ENCODE measurements at places on chromosomes 16 and 17.

- no peak for DNase-seq
Measured at GRCh38 chr16:24520983-24521382, 18.4 kb upstream of the RBBP6 start.

DNA sequence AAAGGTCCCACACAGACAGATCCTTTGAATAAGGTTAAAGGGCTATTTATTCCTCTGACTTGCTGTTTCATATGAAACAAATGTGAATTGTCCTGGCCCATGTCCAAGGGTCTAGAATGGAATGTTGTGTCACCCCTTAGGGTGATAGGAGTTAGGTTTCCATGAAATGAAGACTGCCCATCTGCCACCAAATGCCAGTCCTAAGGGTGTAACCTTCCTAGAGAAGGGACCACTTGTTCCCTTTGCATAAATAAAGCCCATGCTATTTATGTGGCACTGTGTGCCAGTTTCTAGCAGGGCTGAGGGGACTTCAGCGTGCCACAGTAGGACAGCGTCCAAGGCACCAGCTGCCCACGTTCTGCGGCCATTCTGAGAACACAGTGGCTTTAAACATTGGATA, 171.3 kb downstream of the ABCA8 start:
- no peak for DNase-seq

DNA sequence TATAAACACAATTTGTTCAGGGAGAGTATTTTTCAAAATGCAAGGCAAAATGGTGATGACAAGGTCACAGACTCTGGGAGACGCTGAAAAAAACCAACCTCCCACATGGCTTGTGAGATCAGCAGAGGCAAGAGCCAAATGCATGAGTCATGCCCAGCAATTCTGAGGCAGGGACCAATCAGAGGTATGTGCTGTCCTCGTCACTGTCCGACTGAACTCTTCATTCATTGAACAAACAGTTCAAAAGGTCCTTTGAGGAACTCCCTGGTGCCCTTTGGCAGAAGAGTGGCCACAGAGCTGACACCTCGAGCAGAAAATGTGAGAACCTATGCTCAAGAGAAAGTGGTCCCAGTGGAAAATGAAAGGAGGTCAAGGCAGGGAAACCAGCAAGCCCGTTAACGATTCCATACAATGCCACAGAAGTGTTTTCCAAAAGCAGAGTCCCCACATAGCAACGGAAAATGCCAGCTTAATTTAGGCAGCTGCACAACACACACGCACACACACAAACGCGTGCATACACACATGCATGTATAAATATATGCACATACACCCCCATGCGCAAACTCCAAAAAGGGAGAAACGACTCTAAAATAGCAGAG, 50.9 kb downstream of the CDH11 start:
- DNase-seq = no peak

GRCh38 chr16:56673921-56674320, 4.3 kb downstream of the MT1H start:
- DNase-seq = no peak

DNA sequence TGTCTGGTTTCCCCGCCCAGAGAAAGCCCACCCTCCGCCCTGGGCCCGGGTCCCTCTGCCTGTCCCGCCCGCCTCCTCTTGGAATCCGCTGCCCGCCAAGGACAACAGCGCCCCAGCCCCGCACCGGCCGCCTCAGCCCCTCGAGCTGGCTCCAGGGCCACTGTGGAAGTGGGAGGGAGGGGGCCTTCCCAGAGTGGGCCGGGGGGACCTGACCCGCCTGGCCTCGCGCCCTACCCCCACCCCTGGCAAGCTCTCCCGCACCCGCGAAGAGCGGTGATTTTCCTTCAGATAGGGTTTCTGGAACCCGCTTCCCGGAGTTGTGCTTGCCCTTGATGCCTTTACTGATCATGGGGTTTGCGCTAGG, 2.3 kb upstream of the CBX8 start:
- DNase-seq = no peak

- peak; percentile 58 for DNase-seq
Measured at GRCh38 chr16:1182950-1183907, 30.3 kb downstream of the CACNA1H start.

- DNase-seq = no peak
Measured at GRCh38 chr16:20049831-20050230, 23.9 kb downstream of the GPR139 start.

DNA sequence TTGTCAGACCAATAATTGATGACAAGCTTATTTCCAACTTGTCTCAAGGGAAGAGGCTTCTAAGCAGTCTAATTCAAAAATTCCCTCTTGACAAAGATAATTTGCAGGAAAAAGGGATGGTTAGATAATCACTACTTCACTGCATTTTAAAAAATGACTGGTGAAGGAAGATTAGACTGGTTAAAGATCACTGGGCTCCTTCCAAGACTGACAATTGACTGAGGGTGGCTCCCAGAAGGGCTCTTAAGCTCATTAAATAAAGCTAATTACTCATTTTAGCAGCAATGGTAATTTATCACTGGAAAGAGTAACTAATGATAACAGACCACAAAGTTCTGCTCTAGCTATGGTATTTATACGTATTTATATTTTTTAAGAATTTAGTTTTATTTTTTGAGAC, 4.4 kb upstream of the HEATR3 start:
- no peak for DNase-seq

DNA sequence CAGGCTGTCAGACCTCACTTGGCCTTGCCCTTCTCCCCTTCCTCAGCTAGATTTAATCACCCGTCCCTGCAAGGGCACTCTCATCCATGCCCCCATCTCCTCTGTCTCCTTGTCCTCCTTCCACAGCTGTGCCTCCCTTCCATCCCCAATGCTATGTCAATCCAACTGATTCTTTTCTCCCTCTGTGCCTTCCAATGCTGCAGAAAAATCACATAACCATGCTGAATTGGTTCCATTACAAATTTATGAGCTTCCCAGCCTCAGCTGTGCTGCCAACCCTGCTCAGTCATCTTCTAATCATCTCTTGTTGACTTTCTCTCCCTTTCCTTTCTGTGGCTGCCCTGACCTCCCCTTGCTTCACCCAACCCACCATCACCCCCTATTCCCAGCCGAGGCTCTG, 56.3 kb upstream of the PIRT start:
- DNase-seq = no peak

DNA sequence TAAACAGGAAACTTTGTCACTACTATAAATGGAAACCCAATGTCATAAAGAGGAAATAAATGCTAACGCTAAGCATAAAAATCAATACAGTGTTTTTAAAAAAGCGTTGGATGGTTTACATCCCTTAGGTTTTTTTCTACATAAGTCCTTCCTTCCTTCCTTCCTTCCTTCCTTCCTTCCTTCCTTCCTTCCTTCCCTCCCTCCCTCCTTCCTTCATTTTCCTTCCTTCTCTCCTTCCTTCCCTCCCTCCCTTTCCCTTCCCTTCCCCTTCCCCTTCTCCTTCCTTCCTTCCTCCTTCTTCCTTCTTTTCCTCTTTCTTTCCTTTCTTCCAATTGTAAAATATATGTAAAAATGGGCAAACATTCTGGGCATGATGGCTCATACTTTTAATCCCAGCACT, 108.3 kb downstream of the HAPSTR1 start:
- no peak for DNase-seq

GRCh38 chr17:55726440-55726839, 3.8 kb upstream of the TMEM100 start:
- no peak for DNase-seq

GRCh38 chr17:62892061-62892675, 73.9 kb upstream of the TANC2 start:
- DNase-seq = no peak

DNA sequence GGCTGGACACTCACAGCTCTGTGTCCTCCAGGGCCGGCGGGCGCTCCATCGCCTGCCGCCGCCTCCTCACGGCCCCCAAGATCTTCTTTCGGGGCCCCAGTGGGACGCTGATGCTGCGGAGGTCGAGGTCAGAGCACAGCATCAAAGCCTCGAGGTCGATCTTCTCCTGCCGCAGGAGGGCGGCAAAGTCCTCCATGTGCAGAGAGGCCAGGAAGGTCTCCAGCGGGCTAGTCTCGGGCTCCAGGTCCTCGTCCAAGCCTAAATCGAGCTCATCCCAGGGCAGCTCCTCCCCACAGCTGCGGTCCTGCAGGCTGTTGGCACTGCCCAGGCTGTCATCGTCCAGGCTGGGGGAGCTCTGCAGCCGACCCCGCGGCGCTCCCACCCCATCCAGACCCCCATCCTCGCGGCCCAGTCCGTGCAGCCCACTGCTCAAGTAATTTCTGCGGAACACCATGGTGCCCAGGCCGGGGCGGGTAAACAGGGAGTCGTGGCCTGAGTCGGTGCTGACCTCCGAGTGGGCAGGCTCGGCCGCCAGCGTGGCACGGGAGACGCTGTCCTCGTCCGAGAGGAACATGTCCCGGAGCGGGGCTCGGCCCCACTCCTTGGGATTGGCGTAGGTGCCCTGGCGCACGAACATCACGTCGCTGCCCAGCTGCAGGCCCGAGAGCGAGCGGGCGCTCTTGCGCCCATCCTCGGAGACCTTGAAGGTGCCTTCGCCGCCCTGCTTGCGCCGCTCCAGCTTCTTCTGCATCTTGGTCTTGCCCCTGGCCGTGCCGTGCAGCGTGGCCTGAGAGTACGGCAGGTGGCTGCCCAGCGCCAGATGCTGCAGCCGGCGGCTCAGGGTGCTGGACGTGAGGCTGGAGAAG, 3.4 kb downstream of the USH1G start:
- no peak for DNase-seq

DNA sequence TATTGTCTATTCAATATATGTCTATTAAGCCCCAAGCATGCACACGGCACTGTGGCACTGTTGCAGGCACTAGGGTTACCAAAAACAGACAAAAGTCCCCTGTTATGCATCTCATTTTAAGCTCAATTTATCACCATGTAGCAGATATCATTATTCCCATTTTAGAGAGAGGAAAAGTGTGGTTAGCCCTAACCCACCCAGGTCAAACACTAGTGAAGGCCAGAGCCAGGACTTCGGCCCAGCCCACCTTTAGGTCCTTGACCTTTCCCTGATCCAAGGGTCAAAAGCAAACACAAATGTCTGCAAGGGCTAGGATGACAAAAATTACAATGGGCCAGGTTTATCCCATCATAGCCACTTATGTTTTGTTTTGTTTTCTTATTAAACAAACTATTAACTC, 130.3 kb upstream of the NUDT7 start:
- DNase-seq = no peak

DNA sequence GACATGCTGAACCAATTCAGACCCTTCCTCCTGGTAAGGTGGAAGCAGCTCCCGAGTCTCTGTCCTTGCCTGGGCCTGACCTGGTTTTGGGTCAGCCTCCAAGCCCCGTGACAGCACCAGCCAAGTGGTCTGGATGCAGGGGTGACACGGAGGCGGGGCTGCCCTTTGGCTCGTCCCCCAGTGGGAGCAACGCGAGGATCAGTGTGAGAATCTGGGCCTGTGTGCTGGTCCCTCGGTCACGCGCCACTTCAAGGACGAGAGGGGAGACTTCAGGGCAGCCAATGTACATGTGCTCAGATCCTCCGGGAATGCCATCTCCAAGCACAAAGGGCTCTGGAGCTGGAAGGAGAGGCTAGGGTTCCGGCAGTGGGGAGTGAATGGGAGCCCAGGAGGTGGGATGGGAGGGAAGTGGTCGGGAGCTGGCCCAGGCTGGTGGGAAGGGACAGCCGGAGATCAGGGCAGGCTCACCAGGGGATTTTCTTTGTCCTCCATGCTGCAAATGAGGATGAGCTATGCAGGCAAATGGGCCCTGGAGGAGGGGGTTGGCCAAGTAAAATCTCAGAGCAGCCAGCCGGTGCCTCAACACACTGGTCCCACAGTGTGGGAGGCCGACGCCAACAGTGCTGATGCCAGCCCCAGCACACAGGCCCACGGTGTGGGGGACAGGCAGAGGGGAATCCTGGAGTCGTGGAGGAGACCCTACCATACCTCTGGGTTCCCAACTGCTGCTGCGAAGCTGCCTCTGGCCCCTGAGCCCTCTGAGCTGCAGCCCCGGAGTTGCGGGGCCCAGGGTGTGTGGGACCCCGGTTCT, 4.2 kb upstream of the NDRG4 start:
- DNase-seq = no peak

DNA sequence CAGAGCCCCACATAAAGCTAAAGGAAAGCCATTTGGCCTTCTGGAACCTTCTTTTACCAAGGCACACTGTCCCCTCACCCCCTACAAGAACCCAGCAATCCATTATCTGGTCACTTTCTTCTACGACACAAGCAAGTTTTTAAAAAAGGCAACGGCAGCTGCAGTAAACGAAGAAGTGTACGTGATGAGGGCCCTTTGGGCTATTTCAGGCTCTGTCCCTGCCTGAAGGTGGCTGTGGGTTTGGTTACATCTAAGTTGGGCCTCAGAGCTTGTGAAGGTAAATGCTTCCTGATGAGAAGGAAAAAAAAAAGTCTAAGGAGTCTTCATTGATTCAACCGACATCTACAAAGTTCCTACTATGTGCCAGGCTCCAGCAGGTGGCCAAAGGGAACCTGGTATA, 35.4 kb downstream of the XYLT1 start:
- DNase-seq = no peak

DNA sequence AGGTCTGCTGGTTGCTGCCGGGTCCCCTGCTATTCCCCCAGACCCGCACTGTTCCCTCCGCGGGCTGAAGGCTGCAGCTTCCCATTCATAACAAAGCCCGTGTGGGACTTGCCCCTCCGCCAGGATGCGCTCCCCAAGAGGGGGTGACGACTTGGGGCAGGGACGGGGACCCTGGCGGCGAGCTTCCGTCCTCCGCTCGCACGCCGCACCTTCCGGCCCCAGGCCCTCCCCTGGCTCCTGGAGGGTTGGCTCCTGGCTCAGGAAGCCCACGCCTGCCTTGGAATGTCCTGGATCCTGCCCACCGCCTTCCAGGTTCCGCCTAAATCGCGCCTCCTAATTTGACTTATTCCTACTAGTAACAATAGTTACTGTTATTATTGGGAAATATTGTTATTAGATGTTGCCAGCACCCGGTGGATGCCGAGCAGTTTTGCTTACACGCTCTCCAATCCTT, 1.1 kb upstream of the TFAP4 start:
- DNase-seq = no peak

GRCh38 chr16:85755929-85756768, 5.3 kb upstream of the C16orf74 start:
- DNase-seq = no peak

- DNase-seq = no peak
Measured at GRCh38 chr17:64500487-64500859, 3.6 kb upstream of the POLG2 start.

GRCh38 chr17:64572682-64573154, 65.9 kb downstream of the CEP95 start:
- no peak for DNase-seq
